ENCODE measurements at places on chromosomes 7 and 10.

- no peak for DNase-seq
Observed at GRCh38 chr7:26165950-26166683, 14.1 kb downstream of the NFE2L3 start.

DNA sequence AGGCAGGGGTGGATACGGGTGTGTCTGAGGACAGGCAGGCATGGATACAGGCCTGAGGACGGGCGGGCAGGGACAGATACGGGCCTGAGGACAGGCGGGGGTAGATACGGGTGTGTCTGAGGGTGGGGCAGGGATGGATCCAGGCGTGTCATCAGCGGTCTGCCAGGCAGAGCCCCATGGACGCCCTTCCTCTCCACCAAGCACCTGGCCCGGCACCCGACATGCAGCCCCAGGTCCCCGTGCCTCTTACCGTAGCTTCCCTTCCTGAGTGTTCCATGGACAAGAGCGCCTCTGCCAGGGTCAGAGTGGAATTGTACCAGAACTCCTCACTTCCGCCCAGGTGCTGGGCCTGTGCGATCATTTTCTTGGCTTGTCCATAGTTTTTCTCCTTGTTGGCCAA lies 74.6 kb upstream of the NKX6-2 start:
- DNase-seq, result no peak

DNA sequence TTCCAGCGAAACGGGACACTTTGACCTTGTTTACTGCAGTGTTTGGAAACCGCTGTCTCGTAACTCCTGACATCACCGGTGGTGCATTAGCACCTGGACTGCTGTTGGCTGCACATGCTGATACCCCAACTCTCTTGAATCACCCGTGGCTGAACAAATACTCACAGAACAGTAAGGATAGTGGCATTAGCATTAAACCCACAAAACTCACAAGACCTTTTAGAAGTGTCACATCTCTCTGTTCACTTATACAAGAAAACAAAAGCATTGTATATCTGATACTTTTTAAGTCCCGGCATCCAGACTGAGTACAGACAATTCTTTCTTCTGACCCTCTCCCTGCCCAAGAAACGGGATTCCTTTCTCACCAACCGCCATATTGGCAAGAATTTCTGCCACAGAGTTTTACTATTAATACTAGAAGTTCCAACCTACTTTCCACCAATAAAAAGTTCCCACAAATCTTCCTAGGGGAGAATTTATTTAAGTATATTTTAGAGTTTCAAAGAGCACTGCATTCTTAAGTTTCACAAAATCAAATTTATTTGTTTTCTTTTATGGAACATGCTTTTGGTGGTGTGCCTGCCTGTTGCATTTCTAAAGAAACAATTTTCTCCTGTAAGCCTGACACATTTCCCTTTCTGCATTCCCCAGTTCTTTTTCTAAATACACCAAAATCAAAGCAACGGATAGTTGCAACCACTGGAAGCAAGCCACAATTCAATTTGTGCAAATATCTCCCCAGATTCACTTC lies 208.4 kb upstream of the KLF14 start:
- no peak for DNase-seq

- DNase-seq, result no peak
Observed at GRCh38 chr7:129792721-129793120, 160.0 kb downstream of the UBE2H start.

- DNase-seq, result no peak
Observed at GRCh38 chr10:63651864-63652263, 130.7 kb downstream of the REEP3 start.

DNA sequence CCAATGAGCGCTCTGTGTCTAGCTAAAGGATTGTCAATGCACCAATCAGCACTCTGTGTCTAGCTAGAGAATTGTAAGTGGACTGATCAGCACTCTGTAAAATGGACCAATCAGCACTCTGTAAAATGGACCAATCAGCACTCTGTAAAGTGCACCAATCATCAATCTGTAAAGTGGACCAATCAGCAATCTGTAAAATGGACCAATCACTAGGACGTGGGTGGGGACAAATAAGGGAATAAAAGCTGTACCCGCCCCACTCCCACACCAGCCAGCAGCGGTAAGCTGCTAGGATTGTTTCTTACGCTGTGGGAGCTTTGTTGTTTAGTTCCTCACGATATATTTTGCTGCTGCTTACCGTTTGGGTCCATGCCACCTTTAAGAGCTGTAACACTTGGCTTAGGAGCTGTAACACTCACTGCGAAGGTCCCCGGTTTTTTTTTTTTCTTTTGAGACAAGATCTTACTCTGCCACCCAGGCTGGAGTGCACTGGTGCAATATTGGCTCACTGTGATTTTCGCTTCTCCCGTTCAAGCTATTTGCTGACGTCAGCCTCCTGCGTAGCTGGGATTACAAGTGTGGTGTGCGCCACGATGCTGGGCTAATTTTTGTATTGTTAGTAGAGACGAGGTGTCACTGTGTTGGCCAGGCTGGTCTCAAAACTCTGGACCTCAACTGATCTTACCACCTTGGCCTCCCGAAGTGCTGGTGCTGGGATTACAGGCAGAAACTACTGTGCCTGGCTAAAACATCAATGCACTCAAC lies 184.8 kb downstream of the PTPN20 start:
- no peak for DNase-seq

GRCh38 chr10:73758704-73759511 lies 14.7 kb downstream of the SEC24C start:
- no peak for DNase-seq

GRCh38 chr7:35004531-35005095 lies 32.7 kb downstream of the DPY19L1 start:
- DNase-seq, result no peak
